HL-60 (cell line): ENCODE measurements at places on chromosomes 4 and X.

- peak; percentile 50 for DNase-seq
These were observed 45.9 kb downstream of the HMGB2 start for GRCh38 chr4:173288296-173288695.

- no peak for DNase-seq
These were observed 86.5 kb upstream of the PRPS2 start for GRCh38 chrX:12704706-12705105.

GRCh38 chrX:2546496-2546895 is 45.7 kb upstream of the DHRSX start:
- no peak for DNase-seq

GRCh38 chrX:123392921-123393320 is 208.8 kb downstream of the GRIA3 start:
- no peak for DNase-seq

DNA sequence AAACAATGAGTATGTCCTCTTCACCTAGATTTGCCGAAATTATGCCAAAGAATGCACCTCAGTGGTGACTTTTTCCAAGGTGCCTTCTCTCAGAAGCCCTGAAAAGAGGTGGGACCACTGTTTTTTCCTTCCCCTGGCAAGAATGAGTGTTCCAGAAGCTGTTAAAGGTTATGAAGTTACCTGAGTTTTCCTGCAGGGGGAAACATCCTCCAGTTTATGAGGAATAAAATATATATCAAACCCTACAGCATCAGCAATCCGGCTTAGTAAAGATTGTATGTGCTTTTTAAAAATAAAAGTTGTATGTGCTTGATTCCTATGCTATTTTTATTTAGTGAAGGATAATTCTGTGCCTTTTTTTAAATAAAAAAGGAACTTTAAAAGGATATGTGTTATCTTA is 73.3 kb downstream of the RBM46 start:
- no peak for DNase-seq

GRCh38 chr4:167890226-167890625 is 202.1 kb upstream of the ANXA10 start:
- DNase-seq = no peak

- no peak for DNase-seq
These were observed 27.3 kb upstream of the NEIL3 start for GRCh38 chr4:177282284-177282835.

DNA sequence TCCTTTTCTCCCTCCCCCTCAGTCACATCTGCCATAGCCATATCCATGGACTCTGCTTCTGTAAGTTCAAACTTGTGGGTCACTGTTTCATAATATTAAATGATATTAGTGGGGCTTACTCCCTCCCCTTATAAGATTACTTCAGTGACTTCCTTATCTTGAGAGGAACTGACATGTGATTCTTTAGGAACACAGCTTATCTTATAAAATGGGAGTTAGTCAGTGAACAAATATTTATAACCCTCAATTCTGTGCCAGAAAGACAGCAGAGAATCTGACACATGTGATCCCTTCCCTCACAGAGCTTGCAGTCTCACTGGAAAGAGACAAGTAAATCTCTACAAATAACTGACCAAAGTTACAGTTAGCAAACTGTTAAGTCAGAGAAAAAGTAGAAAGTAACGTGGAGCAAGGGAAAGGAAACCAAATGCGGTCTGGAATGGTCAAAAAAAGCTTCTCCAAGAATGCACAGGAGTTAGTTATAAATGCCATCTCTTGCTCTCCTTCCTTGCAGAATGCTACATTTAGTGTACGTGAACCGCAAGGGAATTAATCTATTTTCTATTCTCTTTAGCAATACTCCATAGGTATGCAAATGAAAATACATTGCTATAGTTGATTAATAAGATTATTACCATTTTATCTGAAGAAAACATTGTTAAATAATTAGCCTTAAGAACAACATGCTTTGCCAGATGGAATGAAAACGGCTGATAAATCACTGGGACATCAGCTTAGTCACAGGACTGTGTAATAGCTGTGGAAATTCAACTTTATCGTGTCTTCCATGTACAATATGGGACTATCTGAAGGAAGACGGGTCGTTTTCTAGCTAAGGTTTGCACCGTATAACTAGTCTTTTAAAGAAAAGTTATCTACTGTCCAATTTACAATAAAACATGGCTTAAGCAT is 29.0 kb downstream of the SGMS2 start:
- DNase-seq = no peak

- no peak for DNase-seq
These were observed 156.3 kb upstream of the VEGFC start for GRCh38 chr4:176949029-176949428.

DNA sequence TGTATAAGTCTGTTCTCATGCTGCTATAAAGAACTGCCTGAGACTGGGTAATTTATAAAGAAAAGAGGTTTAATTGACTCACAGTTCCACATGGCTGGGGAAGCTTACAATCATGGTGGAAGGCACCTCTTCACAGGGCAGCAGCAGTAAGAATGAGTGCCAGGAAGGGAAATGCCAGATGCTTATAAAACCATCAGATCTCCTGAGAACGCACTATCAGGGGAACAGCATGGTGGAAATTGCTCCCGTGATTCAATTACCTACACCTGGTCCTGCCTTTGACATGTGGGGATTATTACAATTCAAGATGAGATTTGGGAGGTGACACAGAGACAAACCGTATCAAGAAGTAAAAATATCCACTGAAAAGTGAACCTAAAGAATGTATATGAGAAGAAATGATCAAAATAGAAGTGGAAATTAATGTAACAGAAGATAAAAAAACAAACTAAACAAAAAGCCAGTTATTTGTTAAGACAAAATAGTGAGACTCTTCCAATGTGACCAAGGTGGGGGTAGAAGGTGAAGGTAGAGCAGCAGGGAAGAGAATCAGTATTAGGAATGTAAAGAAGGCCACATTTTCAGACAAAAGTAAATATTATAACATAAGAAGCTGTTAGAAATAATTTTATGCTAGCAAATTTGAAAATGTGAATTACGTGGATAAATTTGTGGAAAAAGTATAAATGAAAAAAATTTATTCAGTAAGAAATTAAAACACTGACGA is 372.9 kb downstream of the NKX6-1 start:
- no peak for DNase-seq

GRCh38 chrX:53087388-53087831 is 5.2 kb downstream of the TSPYL2 start:
- DNase-seq = no peak

GRCh38 chr4:121656269-121656641 is 40.5 kb downstream of the ANXA5 start:
- peak; percentile 23 for DNase-seq

- no peak for DNase-seq
These were observed 233.8 kb upstream of the UGT8 start for GRCh38 chr4:114364857-114365256.

DNA sequence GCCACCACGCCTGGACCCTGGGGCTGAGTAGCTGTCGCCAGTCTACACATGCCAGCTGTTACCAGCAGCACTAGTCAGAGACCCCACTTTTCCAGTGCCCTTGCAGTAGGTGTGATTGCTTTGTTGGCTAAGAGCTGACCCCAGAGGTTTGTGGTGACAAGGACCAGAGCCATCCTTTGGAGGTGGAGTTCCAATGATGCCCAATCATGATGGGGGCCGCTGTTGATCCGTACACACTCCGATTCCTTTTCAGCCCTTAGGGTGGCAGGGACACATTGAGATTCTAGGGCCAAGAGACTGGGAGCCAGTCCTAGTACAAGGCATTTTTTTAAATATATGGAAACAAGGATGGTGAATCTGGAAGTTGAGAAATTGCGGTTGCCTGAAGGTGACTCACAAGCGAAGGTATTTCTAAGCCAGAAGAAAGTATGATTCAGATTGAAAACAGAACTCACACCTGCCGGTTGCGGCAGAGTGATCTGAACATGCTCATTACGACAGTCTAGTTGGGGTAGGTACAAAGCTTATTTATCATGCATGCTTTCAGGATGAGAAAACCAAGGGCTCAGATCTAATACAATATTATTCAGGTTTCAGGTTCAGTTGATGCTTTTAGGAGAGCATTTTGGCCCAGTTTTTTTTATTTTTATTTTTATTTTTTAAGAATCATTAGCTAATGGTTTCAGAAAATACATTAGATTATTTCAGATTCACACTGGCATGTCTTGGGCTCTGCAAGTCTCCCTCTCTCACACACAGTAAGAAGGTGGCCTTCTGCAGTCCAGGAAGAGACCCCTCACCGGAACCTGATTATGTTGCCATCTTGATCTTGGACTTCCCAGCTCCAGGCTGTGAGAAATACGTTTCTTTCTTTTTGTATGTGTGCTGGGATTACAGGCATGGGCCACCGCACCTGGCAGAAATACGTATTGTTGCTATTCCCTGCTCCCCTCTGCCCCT is 43.4 kb downstream of the SHROOM2 start:
- no peak for DNase-seq

- no peak for DNase-seq
These were observed 15.3 kb downstream of the COQ2 start for GRCh38 chr4:83269256-83269655.

DNA sequence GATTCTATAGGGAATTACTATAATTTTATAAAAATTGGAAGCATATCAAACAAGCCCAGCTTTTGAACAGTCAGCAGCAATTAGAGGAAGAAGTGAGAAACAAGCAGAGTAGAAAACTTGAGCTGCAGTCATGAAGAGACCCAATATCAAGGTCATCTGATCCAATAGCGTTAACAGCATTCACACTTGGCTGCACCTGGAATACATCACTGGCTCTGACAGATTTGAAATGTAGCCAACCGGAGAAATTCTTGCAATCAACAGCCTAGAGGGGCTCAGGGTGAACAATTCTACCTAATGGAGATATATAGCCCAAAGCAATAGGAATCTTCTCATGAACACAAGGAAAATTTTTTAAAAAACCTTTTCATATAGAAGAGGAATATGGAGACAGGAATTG is 13.6 kb downstream of the DDX53 start:
- no peak for DNase-seq

GRCh38 chrX:26889574-26889973 is 573.6 kb downstream of the PPP4R3C start:
- DNase-seq = no peak

GRCh38 chr4:25245181-25245580 is 11.3 kb downstream of the PI4K2B start:
- no peak for DNase-seq

DNA sequence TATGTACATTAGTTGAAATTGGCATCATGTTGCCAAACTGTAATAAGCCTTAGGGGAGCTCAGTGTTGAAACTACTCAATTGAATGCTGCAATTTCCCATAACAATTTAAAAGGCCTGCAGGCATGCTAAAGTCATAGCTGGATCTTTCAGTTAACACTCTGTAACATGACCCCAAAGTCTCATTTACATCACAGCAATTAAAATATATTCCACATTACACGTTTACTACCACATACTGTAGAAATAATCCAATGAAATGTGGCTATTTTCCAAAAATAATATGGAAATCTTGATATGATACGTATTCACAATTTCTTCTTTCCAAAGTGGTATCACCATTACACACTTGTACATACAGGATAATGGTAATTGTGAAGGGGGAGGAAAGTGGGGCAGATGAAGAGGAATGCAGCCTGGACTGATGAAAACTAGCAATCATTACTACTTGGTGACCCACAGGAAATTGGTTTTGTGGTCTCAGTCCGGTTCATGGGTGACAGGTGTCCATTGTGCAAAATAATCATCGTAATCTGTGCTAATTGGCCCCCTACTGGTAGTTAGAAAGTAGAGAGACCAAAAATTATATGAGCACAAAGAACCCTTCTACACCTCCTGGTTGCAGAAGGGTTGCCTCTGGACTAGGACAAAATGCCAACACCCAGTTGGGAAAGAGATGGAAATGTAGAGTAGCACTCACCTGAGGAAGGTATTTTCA is 63.7 kb downstream of the TENM3 start:
- no peak for DNase-seq

GRCh38 chr4:13933191-13933590 is 305.7 kb upstream of the BOD1L1 start:
- no peak for DNase-seq

GRCh38 chrX:97021680-97022079 is 138.0 kb downstream of the RPA4 start:
- DNase-seq = no peak

DNA sequence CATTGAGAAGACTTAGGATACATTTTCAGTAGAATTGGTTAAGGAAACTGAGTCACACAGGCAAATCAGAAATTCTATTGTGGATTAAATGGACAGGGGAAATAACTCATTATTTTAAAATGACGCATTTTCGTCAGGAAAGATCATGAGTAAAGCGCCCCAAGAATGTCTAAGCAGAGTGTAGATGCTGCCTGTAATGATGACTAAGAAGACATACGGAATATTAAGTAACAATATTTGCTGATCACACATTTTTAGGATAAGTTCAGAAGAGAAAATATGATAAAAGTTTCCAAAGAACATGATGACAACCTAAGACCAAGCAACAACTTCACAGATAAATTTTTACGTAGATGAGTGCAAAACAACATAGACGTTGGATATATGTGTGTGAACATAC is 596.3 kb upstream of the TENM3 start:
- DNase-seq = no peak
